ENCODE measurements at places on chromosomes 3 and 15. TPM values are rescaled to one million over a fixed set of nuclear protein-coding genes. Genes with fewer than 3 reads are reported as not detected.
A peak's percentile ranks its signal among the peaks of the same experiment; 100 is the strongest.

ENTPD3 gene
- total RNA-seq = 6.1 TPM

GRCh38 chr3:4504340-4505261 lies 11.5 kb downstream of the ITPR1 start:
- peak; percentile 92 for DNase-seq

DNA sequence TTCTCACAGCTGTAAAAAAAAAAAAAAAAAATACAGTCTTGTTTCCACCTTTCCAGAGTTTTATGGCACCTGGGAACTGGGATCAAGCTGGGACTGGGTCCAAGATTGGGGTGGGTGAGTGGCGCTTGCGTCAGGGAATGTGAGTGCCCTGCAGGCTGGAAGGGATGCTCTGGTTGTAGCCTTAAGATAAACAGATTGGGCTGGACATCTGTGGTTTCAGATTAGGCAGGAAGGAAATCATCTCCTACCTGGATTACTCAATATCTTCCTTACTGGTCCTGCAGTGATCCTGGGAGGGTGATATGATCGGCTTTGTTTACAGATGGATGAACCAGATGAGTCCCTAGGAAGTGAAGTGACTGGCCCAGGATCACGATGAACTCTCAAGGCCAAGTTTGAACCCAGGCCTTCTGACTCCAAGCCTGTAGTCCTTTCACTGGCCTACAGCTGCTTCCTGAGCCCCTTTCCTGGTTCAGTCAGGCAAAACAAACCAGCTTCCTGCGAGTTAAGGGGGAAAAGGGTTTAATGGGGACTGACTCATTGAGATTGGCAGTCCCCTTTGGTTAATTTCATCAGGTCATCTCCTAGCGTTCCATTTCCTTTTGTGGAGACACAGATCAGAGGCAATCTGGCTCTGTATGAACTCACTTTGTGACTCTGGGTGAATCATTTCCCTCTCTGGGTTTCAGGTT lies 179.8 kb downstream of the THSD4 start:
- no peak for DNase-seq

- DNase-seq = no peak
These were observed 24.8 kb upstream of the MEIS2 start for GRCh38 chr15:37125143-37125542.

- no peak for DNase-seq
These were observed 24.9 kb downstream of the ZMAT3 start for GRCh38 chr3:179046497-179047353.

- DNase-seq = peak; percentile 50
These were observed 108.2 kb downstream of the CNTN3 start for GRCh38 chr3:74506246-74506645.

GRCh38 chr3:42214064-42214463 lies 51.9 kb downstream of the CCK start:
- peak; percentile 45 for DNase-seq

- DNase-seq = peak; percentile 2
These were observed 5.3 kb downstream of the SCN5A start for GRCh38 chr3:38644016-38644661.

INSYN1 gene
- total RNA-seq = 3.1 TPM

INAFM2 gene
- total RNA-seq = 12.8 TPM

- DNase-seq = no peak
These were observed 22.2 kb upstream of the RHO start for GRCh38 chr3:129506231-129506742.

KBTBD13 gene
- 0.23 TPM for total RNA-seq

GRCh38 chr15:91895051-91895450 lies 41.5 kb downstream of the SLCO3A1 start:
- DNase-seq = no peak

GRCh38 chr3:186057594-186057993 lies 51.3 kb downstream of the ETV5 start:
- no peak for DNase-seq

GRCh38 chr3:58574682-58575081 lies 2.5 kb downstream of the FAM107A start:
- DNase-seq = no peak

DNA sequence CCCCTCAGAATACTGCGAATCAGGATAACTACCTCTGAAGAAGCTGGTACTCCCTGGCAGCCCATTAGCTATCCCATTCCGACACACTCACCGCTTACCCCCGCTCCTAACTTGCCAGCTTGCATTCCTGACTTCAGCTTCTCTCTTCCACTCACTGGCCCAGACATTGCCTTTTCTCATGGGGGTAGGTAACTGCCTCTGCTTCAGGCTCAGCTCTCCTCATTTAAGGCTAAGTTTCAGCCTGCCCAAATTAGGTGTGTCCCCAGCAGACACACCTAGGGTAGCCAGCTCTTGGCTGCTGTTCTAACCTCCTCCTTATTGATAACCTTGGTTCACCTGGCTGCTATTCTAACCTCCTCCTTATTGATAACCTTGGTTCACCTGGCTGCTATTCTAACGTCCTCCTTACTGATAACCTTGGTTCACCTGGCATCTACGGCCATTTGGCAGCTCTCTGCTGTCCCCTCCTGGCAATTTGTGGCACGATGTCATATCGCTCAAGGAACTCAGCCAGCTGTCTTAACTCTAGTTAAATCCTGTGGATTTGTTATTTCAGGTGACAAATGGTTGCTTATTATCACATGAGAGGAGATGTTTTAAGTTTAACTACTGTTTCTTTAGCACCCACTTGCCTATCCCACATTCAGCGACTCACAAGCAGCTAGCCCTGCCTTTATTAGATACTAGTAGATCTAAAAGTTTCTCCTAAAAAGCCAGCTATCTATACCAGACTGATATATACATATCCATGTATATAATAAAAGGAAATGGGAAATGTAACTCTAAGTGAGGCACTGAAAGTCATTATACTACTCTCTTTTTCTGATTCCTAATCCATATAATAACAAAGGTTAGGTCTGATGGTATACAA lies 106.5 kb upstream of the ACP3 start:
- DNase-seq = no peak

DNA sequence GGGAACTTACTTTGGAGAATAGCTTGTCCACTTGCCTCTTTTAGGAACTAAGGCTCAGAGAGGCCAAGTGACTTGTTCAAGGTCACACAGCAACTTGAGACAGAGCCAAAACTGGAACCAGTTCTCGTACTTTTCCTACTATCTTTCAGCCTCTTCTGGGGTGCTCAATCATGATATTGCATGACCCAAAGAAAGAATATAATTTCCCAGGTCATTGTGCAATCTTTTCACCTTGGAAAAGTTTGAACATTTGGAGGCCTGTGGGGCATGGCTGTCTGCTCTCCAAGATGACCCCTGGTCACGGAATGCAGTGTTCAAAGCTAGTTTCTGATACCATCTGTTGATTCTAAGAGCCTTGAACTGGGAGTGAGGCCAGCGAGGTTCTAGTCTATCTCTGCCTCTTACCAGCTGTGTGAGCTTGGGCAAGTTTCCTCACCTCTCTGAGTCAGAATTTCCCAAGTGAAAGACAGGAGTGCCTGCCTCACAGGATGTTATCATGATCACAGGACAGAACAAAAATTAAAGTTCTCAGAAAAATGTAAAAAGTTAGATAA lies 89.7 kb downstream of the BDH1 start:
- DNase-seq = no peak

DNA sequence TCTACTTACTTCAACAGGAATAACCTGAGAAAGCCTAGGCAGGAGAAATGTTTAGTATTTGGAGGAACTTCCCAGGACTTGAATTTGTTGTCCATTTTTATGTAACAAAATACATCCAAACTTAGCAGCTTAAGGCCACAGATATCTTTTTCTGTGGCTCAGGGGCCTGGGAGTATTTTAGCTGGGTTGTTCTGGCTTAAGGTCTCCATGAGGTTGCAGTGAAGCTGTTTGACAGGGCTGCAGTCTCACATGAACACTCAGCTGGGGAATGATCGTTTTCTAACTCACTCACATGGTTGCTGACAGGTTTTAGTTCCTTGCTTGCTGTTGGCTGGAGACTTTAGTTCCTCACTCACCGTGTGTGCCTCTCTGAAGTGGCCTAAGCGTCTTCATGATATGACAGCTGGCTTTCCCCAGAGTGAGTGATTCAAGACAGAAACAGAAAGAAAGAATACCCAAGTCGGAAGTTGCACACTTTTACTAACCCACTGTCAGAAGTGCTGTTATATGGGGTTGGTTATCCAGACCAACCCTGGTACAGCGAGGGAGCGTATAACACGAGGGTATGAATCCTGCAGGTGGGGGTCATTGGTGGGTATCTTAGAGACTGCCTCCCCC lies 229.7 kb upstream of the TBL1XR1 start:
- DNase-seq = no peak

- DNase-seq = no peak
These were observed 35.4 kb downstream of the SLC28A2 start for GRCh38 chr15:45287390-45287956.

GRCh38 chr3:188362405-188362831 lies 208.5 kb downstream of the LPP start:
- DNase-seq = no peak

DNA sequence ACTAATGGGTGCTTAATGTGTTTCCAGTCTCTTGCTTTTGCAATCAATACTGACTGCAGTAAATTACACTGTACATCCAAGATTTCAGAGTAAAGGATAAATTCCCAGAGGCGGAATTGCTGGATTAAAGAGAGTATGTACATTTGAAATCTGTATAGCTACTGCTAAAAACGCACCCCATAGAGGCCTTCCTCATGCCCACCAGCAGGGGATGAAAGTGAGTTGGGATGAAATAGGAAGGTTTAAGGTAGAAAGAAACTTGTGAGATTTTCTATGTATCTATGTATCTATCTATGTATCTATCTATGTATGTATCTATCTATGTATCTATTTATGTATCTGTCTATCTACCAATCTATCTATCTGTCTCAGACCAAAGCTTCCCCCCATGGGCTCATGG lies 28.4 kb downstream of the TMEM44 start:
- no peak for DNase-seq
